ENCODE measurements at places on chromosomes 3 and 15.

DNA sequence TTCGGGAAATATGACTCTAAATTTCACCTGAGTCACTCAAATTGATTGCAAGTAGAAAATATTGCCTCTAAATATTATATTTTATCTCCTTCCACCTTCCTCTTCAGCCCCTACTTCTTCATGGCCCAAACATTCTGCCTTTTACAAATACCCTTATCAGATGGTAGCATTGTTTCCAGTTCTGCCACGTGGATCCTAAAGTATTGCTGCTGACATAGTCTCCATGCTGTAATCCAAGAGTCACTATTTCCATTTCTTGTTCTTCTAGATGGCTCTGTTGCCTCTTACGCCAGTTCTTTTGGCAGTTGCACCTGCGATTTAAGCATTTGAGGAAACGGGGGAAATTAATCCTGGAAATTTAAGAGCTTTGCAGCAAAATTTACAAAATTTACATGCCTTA is 13.6 kb downstream of the LMOD3 start:
- DNase-seq: no peak

GRCh38 chr15:66815318-66815717 is 113.3 kb downstream of the SMAD6 start:
- DNase-seq: no peak

DNA sequence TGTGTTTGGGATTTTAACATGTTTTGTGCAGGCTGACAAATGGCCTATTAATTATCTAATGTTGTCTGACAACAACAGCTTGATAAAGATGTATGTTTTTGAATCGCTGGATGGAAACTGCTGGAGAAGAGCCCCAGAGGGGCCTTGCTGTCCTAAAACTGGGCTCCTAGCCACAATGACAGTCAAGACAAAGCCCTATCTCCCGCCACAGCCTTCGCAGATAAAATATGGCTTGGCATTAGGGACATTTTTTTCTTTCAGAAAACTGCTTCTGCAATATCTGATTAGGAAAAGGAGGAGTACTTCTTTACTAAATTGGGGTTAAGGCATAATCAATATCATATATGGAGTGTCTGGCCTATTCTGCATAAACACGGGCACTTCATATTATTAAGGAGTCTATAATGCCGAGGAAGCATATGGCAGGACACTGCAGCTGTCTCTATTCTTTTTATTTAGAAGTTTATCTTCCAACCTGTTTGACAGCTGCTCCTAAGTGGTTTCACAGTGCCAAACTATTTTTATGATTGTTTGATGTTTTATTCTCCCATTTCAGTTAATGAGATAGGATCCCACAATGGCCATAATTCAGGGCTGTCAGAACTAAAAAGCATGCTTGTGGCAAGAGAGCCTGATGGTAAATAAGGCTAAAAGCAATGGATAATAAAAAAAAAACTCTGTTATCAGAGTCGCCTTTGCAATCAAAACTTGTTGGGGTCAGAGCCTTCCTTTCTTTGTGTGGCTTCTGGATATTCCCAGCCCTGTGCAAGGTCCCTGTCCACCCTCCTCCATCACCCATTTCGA is 210.1 kb downstream of the MECOM start:
- DNase-seq: no peak

DNA sequence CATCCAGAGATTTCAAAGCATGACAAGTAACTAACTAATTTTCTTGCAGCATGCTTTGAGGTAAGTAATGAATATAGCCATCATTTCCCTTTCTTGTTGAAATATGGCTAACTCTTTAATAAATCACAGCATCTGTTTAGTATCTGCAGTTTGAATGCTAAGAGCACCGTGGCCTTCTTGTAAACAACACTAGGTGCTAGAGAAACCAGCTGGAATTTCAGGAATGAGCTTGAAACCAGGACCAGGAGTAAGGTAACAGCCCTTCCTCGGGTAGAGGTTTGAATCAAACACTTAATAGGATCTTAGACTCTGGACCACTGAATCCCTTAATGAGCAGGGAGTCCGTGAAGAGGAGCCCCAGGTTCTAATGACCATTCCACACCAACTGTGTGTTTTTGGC is 13.6 kb downstream of the CALML4 start:
- no peak for DNase-seq

- no peak for DNase-seq
These were observed 46.7 kb downstream of the PARP14 start for GRCh38 chr3:122727294-122727693.

- no peak for DNase-seq
These were observed 489.2 kb upstream of the UBE2E2 start for GRCh38 chr3:22713936-22714335.

DNA sequence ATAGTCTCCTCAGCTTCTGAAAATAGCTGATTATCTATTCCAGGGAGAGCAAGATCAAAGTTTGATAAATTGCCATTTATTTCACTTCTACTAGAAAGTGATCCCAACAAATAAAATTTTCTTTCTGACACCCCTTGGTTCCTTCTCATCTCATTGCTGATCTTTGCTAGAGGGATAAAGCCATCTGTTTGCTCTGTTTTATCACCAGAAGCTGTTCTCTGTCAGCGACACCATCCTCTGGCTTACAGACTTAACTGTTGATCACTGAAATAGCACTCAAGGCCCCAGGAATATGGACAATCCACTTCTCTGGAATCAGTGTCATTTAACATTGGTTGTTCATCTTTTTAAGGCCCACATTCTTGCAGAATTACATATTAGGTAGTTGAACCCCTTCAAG is 219.0 kb downstream of the LSAMP start:
- DNase-seq: no peak

- no peak for DNase-seq
These were observed 10.1 kb downstream of the SCN10A start for GRCh38 chr3:38805765-38806386.

DNA sequence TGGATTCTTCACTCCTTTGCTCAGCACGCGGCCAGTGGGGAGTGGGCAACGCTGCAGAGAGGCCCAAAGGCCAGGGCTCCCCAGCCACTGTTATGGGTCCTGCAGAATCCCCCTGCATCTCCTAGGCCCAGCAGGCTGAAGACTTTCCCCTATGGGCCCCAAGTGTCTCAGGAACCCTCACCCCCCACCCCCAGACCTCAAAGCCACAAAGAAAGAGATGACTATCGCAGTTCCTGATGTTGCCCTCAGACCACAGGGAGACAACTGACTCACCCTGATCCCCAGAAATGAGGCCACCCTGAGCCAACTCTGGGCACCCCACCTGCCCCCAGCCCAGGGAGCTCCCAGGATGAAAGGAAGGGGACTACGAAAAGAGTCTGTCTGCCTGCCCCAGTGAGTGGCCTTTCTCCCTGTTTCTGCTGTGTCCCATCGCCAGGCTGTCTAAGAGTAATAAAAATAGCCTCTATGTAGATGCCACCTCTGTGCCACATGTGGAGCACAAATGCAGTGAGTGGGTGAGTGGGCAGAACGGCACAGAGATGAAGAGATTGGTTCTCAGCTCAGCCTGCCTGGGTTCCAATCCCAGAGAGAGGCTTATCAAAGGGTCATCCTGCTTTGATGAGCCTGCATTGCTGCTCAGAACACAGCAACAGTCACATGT is 283.0 kb downstream of the UACA start:
- no peak for DNase-seq

DNA sequence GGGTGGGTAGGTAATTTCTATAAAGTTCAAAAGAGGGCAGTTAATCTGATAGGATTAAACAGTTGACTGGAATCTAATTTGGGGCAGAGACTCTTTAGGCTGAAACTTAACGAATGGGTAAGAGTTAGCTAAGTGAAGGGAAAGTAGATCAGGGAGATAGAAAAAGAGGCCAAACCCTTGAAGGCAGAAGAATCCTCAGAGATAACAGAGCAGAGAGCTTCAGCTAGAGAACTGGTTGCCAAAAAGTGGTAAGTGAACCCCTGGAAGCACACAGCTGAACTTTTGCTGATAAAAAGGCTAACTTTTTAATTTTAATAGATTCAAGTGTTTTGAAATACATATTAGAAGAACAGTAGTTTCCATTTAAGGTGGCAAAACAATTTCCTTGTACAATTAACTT is 99.2 kb downstream of the FHIT start:
- DNase-seq: no peak

GRCh38 chr3:46946856-46947545 is 29.5 kb downstream of the CCDC12 start:
- no peak for DNase-seq

DNA sequence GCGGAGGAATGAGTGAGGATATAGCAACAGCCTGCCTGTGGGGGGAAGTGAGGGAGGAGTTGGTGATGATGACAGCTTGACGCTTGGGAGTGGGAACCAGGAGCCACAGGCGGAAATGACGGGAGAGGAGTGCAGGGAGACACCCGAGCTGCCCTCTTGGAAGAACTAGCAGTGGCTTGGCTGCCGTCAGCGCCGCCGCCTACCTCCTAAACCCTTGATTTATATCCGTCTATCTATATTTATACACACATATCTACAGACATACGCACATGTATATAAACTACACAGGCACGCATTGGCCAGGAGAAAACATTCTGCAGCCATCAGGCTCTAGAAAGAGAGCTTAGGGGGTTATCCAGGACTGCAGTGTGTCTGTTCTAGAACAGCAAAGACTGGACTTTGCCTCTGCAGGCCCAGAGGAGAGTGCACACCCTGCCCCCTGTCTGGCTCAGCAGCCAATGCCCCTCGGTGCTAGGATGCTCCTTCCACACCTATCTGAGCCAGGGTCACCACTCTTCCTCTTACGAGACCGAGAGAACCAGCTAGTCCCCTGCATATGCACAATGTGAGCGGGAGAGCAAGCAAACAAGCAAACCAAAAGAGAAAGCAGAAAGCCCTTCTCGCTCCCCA is 45.3 kb upstream of the MAGEF1 start:
- DNase-seq: no peak

GRCh38 chr15:32831485-32831884 is 113.7 kb downstream of the GREM1 start:
- no peak for DNase-seq

GRCh38 chr3:180575571-180575970 is 26.4 kb upstream of the TTC14 start:
- DNase-seq: no peak

- no peak for DNase-seq
These were observed 47.5 kb downstream of the SRGAP3 start for GRCh38 chr3:9201955-9202354.

GRCh38 chr3:139309061-139309591 is 34.7 kb upstream of the MRPS22 start:
- no peak for DNase-seq

- DNase-seq: no peak
These were observed 79.8 kb downstream of the PLCH1 start for GRCh38 chr3:155664925-155665695.

DNA sequence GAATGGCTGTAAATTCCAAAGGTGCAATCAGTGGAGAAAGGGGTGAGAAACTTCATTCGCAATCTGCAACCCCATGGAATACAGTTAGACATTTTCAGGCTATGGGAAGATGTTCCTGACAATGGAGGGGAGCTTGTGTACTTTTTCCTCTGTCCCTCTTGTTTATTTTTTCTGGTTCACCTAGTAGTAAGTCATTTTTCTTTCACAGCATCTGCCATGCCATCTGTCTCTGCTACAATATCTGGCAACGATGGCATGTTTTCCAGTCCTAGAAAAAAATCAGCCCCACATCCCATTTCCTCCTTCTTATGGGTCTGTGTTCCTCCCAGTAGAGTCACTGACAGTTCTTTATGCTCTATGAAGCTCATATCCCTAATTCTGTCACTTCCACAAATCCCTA is 76.0 kb downstream of the SSR3 start:
- peak; percentile 92 for DNase-seq

DNA sequence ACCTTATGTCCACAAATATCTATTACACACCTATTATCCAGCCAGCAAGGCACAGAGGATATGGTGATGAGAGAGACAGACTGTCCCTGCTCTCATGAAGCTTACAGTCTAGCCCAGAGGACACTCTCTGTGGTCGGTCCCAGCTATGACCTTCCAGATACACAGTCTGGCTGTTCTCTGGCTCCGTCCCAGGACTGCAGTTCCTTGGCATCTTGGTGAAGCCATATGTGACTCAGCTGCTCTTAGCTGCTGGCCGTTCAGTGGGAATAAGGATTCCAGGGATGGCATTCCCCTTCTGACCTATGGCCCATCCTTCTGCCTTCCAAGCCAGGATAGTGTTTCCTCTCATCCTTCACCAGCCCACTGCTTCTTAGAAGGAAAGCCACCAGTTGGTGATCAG is 30.8 kb downstream of the MEX3B start:
- DNase-seq: no peak

DNA sequence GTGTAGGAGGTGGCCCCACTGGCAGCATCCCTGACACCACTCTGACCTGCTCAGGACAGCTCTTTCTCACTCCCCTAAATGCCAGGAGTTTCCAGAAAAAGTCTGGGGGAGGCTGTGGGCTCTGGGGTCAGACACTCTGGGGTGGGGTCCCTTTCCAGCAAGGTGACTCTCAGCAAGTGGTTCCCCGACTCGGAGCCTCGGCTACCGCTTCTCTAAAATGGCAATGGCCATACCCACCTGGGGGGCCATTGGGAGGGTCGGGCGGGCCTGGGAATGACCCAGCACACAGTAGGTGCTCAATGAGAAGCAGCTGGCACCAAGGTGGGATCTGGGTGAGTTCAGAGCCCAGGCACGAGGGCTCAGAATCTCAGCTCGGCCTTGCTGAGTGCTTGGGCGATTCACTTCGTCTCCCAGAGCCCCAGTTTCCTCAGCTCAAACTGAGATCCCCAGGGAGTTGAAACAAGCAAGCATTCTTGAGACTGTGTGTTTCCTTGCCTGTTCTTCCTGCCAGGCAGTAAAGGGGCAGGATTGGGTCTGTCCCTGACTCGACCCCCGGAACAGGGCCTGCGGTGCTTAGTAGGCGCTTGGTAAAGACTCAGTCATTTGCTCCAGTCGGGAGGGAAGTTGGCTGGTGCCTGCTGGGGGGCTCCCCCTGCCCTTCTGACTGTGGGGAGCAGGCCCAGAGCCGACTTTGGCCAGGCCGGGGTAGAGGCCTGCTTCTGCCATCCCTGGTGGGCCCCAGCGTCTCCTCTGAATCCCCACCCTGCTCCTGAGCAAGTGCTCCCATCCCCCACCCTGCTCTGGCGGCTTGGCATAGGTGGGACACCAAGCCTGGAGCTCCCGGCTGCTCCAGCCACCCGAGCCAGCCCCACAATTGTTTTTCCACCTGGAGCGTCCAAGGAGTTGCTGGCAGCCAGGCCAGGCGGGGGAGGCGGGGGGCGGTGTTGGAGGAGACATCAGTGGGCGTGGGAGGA is 32.9 kb upstream of the FBLN2 start:
- DNase-seq: no peak

- peak; percentile 35 for DNase-seq
These were observed 22.2 kb upstream of the IQSEC1 start for GRCh38 chr3:13095408-13095937.

DNA sequence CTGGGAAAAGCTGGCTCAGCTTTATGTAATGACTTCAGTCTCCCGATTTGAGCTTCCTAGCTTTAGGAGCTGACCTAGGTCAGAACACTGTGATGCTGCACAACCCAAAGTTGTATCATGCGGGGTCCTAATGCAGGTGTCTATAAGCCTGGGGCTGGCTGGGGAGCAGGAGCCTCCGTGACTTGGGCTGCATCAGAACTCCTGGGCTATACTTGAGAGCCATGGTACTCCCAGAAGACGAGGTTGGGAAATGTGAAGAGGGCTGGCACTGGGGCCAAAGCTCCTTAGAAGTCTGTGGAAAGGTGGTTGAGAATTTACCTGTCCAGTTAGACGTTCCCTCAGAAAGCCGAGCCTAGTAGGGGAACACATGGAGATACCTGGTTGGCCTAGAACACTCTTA is 57.0 kb downstream of the BSN start:
- no peak for DNase-seq

- DNase-seq: no peak
These were observed 273.1 kb upstream of the TBL1XR1 start for GRCh38 chr3:177470197-177470941.

Data from NCI-H2171 (cell line).